Bladder microvascular endothelial cell (primary cell): ENCODE measurements at places on chromosomes 3 and 15. TPM values are rescaled to one million over a fixed set of nuclear protein-coding genes. Genes with fewer than 3 reads are reported as not detected.

The ISL2 gene
- under 0.01 and 0.57 TPM in 2 replicates for total RNA-seq

The CACNA1D gene
- total RNA-seq: not detected in 2 replicates

The GOLGA8T gene
- 0.13 TPM in 1 of 2 replicates, not detected in the other for total RNA-seq

The NR2F2 gene
- total RNA-seq: 5.8 and 23.0 TPM in 2 replicates

The MEX3B gene
- total RNA-seq: 6.8 and 11.1 TPM in 2 replicates

The DPH6 gene
- 8.4 and 15.5 TPM in 2 replicates for total RNA-seq

The FOXB1 gene
- not detected in 2 replicates for total RNA-seq

The CCDC39 gene
- total RNA-seq: 0.06 TPM in 1 of 2 replicates, not detected in the other

The RPUSD3 gene
- total RNA-seq: 16.7 and 20.1 TPM in 2 replicates

The EPHA6 gene
- total RNA-seq: under 0.01 and 0.13 TPM in 2 replicates

The MAP1A gene
- total RNA-seq: 0.31 and 0.32 TPM in 2 replicates

The SLC2A2 gene
- total RNA-seq: not detected in 2 replicates

The BNC1 gene
- 0.49 and 9.9 TPM in 2 replicates for total RNA-seq

The PGBD4 gene
- 0.65 and 1.9 TPM in 2 replicates for total RNA-seq

The C3orf22 gene
- not detected in 2 replicates for total RNA-seq

The GLDN gene
- total RNA-seq: 0.16 TPM in 1 of 2 replicates, not detected in the other

The TMC3 gene
- not detected in 2 replicates for total RNA-seq

The ROPN1 gene
- total RNA-seq: not detected in 2 replicates

The GOLGA8M gene
- 0.16 and 7.2 TPM in 2 replicates for total RNA-seq

The FOXL2 gene
- under 0.01 TPM in 1 of 2 replicates, not detected in the other for total RNA-seq

The DAPK2 gene
- total RNA-seq: 11.2 and 25.0 TPM in 2 replicates
